GM18507 (cell line): ENCODE measurements at places on chromosomes 7 and 10.

- no peak for DNase-seq
Observed at GRCh38 chr7:87003872-87004798, 55.3 kb downstream of the ELAPOR2 start.

- DNase-seq: no peak
Observed at GRCh38 chr7:121084256-121084655, 95.7 kb downstream of the CPED1 start.

DNA sequence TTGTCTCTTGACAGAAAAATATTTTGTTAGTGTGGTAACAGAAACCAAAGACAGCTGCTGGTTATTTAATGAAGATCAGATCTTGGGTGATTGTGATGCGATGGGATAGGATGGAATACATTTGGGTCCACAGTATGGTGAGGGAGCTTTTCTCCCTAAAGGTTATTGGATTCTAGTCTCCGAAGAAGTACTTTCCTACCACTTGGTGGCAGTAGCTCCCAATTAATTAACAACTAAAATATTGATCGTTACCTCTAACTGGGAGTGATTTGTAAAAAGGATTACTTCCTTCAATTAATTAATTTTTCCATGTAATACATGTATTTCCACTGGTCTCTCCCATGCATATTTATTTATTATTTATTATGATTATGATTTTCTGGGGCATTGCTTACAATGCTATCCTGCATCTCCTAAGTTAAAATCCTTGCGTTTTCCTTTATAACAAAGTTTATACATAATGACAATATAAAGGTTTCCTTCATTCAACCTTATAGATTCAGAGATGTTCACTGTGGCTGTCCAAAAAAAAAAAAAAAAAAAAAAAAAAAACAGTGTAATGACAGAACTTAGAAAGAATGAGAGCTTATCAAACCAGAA lies 25.6 kb downstream of the TMEM196 start:
- peak; percentile 12 for DNase-seq

GRCh38 chr7:108000875-108001763 lies 1.8 kb downstream of the LAMB1 start:
- no peak for DNase-seq

DNA sequence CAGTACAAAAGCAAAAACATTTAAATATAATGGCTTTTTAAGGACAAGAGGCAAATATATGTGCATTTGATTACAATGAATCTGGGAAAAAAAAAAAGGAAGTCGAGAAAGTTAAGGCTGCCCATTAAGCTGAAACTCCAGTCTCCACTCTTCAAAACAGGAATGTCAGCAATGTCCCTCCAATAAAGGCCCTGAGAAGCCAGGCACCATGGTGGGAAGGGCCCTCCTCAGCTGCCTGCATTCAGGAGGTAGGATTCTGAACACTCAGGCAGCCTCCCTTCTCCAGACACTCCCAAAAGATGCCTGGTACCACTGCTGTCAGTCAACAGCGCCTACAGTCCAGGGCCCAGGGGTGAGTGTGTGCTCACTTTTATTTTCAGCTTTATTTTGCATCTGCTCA lies 121.3 kb upstream of the MGMT start:
- DNase-seq: no peak

DNA sequence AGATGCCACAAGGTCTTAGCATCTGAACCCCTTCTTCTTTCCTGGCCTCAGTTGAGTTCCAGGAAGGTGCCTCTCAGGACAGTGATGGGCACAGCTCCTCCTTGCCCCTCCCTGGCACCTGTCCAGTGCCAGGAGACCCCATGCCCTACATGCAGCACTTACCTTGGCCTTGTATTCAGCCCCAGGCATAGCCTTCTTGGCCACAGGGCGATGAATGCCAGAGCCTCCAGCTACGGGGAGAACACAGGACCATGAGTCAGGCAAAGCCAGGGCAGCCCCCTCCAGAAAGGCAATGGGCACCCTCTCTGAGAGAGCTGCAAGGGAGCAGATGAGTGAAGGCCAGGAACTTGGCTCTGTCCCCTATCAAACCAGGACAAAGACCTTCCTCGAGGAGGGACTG lies 24.3 kb upstream of the FRAT2 start:
- DNase-seq: no peak

DNA sequence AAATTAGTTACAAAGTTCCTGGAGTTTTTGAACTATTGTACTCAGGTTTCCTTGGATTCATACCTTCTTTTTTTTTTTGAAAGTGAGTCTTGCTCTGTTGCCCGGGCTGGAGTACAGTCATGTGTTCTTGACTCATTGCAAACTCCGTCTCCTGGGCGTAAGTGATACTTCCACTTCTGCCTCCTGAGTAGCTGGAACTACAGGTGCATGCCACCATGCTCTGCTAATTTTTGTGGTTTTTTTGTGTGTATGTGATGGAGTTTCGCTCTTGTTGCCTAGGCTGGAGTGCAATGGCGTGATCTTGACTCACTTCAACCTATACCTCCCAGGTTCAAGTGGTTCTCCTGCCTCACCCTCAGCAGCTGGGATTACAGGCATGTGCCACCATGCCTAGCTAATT lies 22.3 kb downstream of the MCM10 start:
- no peak for DNase-seq

DNA sequence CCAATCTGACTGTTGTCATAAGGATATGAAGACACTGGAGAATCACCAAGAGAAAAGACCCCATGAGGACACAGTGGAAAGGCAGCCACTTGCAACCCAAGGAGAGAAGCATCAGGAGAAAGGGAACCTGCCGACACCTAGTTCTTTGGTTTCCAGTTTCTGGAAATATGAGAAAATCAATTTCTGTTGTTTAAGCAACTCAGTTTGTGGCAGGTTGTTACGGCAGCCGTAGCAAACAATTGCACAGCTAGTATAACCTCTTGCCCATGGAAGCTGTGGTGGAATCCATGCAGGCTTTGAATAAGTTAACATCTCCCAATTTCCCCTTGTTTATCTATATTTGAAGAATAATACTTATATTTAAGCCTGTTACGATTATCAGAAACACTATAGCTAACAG lies 1103.0 kb upstream of the PHF14 start:
- no peak for DNase-seq

DNA sequence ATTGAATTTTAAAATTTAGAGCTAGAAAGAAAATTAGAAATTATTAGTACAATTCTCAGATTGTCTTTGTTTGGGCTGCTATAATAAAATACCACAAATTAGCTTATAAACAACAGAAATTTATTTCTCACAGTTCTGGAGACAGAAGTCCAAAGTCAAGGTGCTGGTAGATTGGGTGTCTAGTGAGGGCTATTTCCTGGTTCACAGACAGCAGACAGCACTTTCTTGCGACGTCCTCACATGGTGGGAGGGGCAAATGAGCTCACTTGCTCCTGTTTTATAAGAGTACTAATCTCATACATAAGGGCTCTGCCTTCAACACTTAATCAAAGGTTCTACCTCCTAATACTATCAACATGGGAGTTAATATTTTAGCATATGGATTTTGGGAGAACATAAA lies 134.1 kb downstream of the MDFIC start:
- no peak for DNase-seq

DNA sequence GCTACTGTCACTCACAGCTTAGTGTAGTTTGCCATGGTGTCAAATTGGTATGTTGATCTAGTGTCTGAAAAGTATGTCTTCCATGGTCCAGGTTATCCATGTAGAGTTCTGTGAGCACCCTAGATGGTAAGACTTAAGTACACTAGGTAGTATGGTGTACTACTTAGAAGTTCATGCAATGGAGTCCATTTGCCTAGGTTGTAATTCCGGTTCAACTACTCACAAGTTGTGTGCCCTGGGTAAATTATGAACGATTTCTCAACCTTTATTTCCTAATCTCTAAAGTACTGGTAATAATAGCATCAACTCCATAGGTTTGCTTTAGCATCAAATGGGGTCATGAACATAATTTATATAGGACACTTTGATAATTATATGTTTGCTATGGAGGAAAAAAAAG lies 666.2 kb upstream of the CELF2 start:
- DNase-seq: no peak

DNA sequence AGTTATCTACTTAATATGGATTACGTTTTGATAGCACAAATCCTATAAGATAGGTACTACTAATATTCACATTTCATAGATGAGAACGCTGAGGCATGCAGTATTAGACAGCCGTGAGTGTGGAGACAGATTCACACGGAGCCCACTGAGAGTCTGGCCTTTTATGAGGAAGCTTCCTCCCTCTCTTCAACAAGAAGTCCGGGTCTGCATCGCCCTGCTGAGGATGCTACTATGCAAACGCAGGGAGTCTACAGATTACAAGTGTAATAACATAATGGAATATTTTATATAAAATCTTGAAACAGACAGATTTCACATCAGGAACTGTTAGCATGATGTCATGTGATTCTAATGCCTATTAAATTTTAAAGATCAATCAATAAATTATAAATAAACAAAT lies 255.9 kb upstream of the GLI3 start:
- no peak for DNase-seq
